ENCODE measurements at places on chromosomes 3 and 15.

DNA sequence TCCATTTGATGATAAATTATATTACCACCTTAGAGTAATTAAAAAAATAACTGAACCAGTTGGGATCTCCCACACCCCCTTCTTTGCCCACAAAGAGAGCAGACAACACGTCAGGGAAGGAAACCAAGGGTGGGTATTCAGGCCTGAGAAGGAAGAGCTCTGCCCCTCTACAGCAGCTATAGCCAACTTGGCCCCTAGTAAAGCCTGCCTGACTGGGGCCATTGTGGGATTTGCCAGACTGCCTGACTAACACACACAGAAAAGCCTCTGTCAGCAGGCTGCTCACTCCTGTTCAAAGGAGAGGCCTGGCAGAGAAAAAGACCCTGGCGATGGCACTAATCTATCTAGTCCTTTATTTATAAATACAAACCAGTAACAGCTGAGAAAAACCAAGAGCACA is 41.4 kb downstream of the ATP8B4 start:
- no peak for DNase-seq

DNA sequence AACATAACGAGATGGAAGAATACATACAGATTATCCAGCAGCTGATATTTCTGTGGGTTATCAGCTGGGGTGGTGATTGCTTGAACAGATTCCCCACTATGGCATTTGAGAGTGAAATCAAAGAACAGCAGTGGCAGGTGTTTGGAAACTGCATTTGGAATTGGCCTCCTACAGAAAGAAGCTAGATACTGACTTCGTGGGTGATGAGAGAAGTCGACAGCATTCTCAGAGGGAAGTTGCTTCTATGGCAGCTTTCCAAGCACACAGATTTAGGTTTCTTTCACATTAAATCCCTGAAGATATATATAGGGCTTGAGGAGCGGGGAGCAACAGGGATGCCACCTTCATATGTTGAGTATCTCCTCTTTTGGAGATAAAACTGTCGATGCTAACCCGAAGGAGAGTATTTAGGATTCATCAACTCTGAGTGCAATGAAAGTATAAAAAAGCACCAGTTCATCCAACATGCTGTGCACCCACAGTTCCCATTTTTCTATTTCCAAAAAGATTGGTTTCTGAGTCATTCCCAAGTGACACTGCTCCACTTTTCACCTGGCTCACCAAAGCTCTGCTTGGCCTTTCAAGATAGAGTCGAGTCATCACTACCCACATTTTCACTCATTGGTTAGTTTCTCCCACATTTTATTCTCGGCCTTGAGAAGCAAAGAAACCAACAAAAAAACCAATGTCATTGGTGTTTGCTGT is 579.8 kb upstream of the SUCLG2 start:
- DNase-seq: no peak

DNA sequence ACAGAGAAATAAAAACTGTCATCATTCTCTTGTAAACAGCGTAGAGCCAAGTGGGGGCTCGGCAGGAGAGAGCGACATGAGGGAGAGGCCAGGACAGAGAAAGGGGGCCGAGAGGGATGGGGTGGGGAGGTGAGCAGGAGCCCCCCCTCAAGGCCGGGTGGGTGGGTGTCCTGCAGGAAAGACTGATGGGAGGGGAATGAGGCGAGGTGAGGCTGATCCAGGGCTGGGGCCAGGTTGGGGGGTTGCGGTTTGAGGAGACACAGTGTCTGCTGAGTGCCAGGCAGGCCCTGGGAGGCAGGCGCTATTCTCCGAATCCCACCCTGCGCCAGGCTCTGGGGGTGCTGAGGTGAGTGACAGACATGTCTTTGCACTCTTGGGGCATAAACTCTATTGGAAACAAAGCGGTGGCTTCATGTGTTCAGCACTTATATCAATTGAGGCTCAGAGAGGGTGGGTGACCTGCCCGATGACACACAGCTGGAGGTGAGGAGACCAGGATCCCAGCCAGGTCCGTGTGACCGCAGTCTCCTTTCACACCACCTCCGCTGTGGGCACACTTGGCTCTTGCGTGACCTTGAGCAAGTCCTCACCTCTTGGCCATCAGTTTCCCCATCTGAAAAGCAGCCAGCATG is 19.6 kb upstream of the CSPG4 start:
- DNase-seq: peak; percentile 64

DNA sequence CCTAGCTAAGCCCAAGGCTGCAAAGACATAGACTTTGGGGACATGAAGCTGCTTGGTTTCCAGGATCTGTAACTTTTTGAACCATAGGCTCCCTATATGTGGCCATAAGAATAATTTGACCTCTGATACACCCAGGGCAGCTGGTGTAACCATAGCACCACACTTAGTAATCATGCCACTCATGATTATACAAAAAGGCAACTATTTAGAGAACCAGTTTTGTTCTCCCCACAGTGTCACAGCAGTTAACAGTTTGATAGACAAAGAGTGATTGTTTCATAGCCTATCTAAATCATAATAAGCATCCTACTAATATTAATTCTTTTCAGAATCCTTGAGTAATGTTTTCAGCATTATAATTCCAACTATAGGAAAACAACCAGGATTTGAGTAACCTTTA is 334.9 kb downstream of the NEK10 start:
- DNase-seq: no peak

DNA sequence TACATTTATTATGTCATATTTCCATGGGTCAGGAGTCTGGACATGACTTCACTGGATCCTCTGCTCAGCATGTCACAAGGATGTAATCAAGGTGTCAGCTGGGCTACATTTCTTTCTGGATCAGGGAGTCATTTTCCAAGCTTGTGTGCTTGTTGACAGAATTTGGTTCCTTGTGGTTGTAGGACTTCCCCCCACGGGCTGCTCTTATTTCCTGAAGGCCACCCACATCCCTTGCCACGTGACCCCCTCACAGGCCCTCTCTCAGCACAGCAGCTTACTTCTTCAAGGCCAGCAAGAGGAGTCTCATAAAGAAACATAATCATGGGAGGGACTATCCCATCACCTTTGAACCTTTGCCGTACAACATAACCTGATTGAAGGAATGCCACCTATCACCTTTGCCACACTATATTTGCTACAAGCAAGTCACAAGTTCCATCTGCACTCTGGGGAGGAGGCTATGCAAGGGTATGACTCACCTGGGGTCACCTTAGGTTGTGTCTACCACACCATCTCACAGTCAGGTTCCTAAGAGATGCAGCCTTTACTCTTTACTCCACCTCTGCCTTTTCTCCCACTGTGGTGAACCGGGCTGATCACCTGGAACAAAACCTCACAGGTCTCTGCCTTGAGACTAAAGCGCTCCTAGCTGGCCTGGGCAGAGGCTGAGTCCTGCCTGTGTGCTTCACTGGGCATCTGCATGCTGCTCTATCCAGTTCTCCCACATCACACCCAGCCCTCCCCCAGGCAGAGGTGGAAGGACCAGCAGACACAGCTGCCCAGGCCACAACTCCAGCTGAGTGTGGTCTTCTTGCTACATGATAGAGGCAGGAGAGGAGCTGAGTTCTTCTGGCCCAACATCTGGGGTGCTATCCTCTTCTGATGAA is 13.5 kb downstream of the RAB6B start:
- DNase-seq: peak; percentile 36

DNA sequence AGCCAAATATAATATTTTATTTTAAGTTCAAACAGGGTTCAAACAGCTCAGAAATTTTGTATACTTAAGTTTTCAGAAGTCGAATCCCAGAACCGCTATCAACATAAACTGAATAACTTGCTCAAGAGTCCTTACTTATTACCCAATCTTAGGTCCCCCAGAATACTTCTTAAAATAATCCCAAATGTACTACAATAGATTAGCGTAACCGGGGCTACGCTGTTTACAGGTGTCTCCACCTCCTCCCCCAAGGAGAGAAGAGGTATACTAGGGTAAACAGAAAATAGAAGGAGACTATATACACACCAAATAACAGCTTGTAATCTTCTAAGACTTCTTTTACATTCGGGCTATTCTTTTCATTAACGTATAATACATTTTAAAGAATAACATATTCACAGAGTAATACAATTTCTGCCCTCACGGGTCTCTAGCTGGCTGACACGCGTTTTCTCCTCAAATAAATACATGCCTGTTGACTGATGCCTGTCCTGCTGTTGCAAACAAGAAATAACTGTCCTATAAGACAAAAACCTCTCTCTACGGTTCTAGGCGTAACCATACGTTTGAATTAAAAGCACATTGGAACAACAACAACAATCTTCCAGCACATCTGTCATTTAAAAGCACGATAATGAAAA is 1.3 kb downstream of the DENND4A start:
- DNase-seq: no peak

- no peak for DNase-seq
Observed at GRCh38 chr3:9043063-9043462, 79.8 kb upstream of the RAD18 start.

DNA sequence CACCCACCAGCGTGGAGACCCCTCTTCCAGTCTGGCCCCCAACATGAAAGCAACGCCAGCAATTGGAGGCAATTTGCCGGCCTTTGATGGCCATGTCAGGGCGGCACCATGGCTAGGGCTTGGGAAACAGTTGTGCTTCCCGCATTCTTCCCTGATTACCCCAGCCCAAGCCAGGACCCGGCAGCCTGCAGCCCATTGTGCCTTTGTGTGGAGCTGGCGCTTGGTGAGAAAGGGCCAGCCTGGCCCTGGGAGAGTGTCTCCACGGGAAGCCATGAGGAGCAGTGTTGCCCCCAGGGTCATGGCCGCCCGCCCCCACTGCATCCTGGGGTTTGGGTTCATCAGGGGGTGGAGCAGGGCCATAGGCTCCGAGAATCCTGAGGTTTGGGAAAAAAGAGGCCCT is 66.0 kb downstream of the DNAJB8 start:
- no peak for DNase-seq

DNA sequence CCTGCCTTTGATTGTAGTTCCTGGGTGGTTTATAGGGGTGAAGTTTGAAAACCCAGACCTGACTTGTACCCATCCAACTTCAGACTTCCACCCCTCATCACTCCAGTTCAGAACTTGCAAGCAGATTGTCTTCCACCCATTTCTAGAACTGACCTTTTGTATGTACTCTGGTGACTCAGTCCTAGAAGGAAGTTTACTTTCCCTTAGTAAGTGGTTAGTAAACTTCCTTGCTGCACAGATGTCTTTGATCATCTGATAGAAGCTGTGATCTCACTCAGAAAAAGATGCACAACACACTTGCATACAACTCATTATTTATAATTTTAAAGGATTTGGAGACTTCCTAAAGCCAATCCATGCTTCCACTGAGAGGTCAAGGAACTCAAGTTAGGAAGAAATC is 368.0 kb downstream of the MFSD1 start:
- no peak for DNase-seq

All from upper lobe of right lung (tissue), 1 donor.